Stimulated activated CD8-positive, alpha-beta memory T cell treated with anti-CD3 and anti-CD28 coated beads, Interleukin-4, amount 100 ng/mL, for 48 hours (primary cell): ENCODE measurements at places on chromosomes 12 and 14.

DNA sequence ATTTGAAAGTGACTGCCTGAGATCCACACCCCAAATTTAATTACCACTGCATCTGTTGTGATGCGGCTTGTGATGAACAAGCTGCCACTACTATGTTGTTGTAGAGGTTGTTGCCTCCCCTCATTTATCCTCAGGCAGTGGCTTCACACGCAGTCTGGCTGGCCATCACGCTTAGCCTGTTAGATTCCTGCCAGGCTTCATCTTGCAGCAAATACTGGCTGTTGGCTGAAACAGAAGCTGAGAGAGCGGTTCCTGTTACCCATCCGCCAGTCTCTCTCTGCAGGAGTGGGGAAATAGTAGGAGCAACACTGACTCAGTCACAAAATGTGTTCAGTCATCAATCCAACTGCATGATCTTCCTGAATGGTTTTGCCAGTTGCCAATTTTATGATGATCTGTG, 934.4 kb downstream of the FLRT2 start:
- no peak for DNase-seq

- DNase-seq = no peak
Observed at GRCh38 chr12:21529456-21529855, 3.4 kb downstream of the SPX start.

DNA sequence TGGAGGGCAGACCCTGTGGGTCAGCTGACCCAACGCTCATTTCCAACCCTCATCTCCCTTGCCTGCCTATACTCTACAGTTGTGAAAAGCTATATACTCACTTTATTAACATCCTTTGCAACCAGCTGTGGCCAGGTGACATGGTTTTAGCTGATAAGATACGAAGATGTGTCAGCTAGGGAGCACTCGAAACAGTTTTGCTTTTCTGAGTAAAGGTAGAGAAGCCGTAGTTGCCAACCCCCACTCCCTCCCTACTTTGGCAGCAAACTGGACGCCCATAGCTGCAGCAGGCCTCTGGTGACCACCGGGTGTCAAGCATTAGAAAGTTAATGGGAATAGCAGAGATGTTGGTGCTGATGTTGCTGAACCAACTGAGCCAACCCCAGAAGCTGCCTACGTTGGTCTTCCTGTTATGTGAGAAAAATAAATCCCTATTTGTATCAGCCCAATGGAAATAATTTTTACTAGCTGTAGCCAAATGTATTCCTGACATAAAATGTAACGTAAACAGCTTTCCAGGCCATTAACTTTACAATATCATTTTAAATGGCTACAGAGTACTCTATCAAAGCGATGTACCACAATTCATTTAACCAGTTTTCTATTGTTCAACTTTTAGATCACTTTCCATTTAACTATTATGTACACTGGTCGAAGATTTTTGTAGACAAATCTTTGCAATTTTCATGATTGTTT, 98.5 kb upstream of the TMCC3 start:
- DNase-seq = no peak

DNA sequence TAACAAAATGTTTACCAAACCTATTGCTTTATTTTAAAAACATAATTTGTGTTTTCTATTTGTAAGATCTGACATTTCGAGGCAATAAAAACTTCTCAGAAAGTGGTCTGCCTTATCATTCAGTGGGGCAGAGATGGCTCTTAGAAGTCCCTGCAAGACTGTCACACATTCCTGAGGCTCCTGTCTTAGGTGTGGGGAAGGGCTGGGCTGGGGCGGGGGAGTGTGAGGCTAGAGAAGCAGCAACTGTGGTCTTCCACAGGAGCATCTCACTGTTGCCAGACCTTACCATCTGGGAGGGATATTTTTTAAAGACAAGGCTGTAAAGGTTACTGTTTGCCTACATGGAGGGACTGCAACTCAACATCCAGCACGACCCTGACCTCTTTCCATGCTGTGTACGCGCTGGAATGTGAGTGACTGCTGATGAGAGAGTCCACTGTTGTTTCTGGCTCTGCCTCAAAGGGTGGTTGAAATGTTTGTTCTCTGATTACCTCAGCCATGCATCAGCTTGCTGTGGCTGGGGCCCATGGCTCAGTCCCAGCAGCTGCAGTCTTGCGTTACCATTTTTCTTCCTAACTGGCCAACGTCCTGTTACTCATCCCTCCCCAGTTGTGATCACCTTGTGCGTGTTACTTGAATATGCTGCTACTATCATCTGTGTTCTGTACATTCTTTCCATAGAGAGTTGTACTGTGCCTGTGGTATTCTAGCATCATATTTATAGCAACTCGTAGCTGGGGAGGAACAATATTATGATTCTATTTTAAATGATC, 12.4 kb downstream of the ERG28 start:
- no peak for DNase-seq

GRCh38 chr14:28769276-28769880, 2.8 kb downstream of the FOXG1 start:
- no peak for DNase-seq

GRCh38 chr14:47195582-47195981, 479.8 kb downstream of the MDGA2 start:
- no peak for DNase-seq

DNA sequence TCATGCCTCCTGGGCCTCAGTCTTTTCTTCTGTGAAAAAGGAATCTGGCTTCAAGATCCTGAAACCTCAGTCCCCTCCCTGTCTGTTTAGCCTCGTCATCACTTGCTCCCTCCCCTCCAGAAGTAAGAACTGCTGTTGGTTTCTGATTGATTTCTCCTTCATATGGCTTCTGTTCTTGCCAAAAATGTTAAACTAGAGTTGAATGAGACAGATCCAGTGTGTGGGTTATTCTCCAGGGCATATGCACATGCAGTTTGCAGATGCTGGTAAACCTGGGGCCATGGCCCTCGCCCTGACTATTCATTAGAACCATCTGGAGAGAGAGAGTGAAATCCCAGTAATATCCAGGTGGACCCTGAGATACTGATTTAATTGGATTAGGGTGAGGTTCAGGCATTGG, 175.1 kb downstream of the TMEM132C start:
- no peak for DNase-seq

GRCh38 chr14:53954551-53955228, 1.9 kb downstream of the BMP4 start:
- DNase-seq = peak; percentile 40
